ENCODE measurements at places on chromosomes 2 and 18. TPM values are rescaled to one million over a fixed set of nuclear protein-coding genes. Genes with fewer than 3 reads are reported as not detected.

Gene TCF23
- not detected for total RNA-seq

Gene AGXT
- total RNA-seq = not detected

Gene SIX2
- not detected for total RNA-seq

Gene GCG
- total RNA-seq = not detected

Gene C1GALT1C1L
- total RNA-seq = not detected

Gene ARHGAP28
- total RNA-seq = not detected

Gene DPYSL5
- not detected for total RNA-seq

Gene ZNF2
- total RNA-seq = 4.4 TPM

Gene CYP27C1
- not detected for total RNA-seq

Gene IL36RN
- total RNA-seq = not detected

Gene ELOA2
- not detected for total RNA-seq

Gene PJVK
- 3.0 TPM for total RNA-seq

Gene MOCOS
- total RNA-seq = 0.17 TPM

Gene UGT1A8
- total RNA-seq = not detected

Gene DCDC2C
- total RNA-seq = not detected

Gene AGFG1
- total RNA-seq = 119 TPM

Gene PXDN
- not detected for total RNA-seq

Gene ARHGAP25
- 87.7 TPM for total RNA-seq

Gene MAL
- 63.6 TPM for total RNA-seq

Gene CD8B2
- 0.07 TPM for total RNA-seq

Gene RAD51AP2
- not detected for total RNA-seq

Gene ALPP
- not detected for total RNA-seq

Gene TBR1
- total RNA-seq = not detected

Gene CCDC121
- total RNA-seq = 0.36 TPM

Gene CPLX4
- total RNA-seq = not detected

Gene CDK15
- total RNA-seq = not detected

Gene SUMO1
- 119 TPM for total RNA-seq

Gene SELENOI
- total RNA-seq = 34.2 TPM

Gene ASAP2
- total RNA-seq = 0.97 TPM

Gene XRCC5
- 515 TPM for total RNA-seq

Gene TXNDC2
- not detected for total RNA-seq

Gene ACVR1C
- total RNA-seq = 1.3 TPM

Gene REG3G
- total RNA-seq = not detected

Gene DYNAP
- not detected for total RNA-seq

Gene SPR
- total RNA-seq = 7.1 TPM

Gene GRHL1
- 1.1 TPM for total RNA-seq

Gene IL1B
- not detected for total RNA-seq

Gene ELP2
- 83.7 TPM for total RNA-seq

Gene TIMM21
- 38.3 TPM for total RNA-seq

Gene RAB6C
- total RNA-seq = not detected

Gene ITGAV
- total RNA-seq = 8.9 TPM

Gene SLC5A7
- not detected for total RNA-seq

Gene PDCD1
- 47.6 TPM for total RNA-seq

Gene COL3A1
- total RNA-seq = not detected

Data from activated CD4-positive, alpha-beta memory T cell treated with anti-CD3 and anti-CD28 coated beads for 36 hours (primary cell).